ENCODE measurements at places on chromosomes 7 and 10.

DNA sequence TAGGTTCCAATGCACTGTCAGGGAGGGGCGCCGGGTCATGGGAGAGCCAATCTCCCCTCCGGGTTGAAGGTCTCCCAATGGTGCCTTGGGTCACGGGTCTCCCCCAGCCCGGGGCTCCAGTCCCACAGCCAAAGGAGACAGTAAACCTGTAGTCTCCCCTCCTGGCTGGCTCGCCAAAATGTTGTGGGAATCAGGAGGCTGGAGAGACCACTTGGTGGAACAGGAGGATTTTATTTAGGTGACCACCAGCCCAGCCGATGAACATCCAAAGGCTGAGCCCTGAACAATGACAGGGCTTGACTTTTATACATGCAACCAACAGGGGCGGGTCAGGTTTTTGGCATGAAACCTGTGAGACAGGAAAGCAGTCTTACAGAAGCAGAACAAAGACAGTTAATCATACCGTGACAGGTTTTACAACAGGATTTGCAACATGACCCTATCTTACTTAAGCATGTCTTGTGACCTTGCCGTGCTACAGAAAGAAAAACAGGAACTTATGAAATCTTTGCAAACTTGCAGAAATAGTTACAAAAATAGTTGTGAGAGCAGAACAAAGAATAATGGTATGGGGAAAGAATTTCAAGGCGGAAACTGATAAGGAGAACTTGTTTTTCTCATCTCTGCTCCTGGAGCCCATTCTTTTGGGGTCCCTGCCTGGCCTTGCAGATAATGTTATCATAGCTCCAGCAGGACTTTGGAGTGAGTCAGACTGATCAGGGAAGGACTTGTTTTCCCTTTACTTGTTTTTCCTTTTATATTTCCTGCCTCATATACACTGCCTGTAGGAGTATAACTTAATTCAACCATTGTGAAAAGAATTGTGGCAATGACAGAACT lies 7.1 kb downstream of the ERV3-1 start:
- no peak for DNase-seq

GRCh38 chr10:14608381-14609001 lies 166.2 kb downstream of the FAM107B start:
- DNase-seq, result no peak

GRCh38 chr10:25999295-25999981 lies 65.4 kb downstream of the MYO3A start:
- no peak for DNase-seq

DNA sequence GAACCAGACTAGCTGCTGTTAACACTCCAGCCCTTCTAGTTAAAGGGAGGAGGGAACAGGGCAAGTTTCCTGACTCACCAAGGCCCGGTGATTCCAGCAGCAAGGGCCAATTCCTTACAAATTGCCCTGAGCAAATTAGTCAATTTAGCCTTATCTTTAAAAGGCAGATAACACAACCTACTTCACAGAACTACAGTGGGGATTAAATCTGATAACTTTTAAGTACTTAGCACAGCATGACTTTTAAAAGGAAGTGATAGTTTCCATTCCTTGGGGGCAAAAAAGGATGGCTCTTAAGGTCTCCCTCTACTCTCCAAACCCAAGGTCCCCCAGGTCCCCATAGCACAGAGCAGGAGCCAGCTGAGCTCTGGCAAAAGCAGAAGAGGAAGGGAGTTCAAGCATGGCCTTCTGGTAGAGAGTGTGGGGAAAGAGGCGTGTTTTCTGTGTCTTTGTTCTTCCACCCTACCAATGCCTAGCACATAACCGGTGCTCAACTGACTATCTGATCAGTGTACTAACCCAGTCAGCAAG lies 4.0 kb downstream of the CDCA7L start:
- DNase-seq, result no peak

DNA sequence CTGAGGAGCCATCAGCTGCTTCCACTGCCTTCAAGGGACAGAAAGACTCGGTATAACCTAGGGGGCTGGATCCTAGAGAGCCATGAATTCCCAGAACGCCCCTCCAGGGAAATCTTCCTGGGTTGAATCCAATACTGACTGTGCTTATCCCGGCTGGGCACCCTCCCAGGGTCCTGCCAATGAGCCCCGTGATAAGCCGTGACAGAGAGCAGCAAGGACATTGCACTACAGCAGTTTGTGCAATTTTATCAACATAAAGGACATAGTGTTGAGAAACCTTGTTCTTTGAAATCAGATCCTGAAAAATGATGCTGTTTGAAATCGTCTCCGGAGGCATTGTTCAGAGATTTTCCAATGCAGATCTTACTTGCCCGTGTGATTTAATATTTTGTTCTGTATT lies 18.8 kb downstream of the AKR1B1 start:
- DNase-seq, result no peak

DNA sequence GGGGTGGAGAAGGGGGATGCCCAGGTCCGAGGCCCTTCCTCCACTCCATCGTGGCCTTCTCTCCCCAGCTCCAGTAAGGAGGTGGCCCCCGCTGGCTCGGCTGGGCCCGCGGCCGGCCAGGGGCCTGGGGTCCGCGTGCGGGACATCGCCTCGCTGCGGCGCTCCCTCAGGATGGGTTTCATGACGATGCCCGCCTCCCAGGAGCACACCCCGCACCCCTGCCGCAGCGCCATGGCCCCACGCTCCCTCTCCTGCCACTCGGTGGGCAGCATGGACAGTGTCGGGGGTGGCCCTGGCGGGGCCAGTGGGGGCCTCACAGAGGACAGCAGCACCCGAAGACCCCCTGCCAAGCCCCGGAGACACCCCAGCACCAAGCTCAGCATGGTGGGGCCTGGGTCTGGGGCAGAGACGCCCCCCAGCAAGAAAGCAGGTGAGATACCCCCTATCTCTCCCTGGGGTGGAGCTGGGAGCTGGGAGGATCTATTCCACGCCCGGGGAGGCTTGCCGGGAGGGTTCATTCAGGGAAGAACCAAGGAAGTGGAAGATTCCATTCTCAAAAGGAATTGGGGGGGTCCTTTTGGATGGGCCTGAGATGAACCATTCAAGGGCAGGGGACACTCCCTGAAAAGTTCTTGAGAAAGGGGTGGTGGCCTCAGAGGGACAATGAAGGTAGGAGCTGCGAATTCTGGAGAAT lies 3.2 kb downstream of the NYAP1 start:
- no peak for DNase-seq

- no peak for DNase-seq
Measured at GRCh38 chr10:35813219-35813618, 171.1 kb upstream of the FZD8 start.

- no peak for DNase-seq
Measured at GRCh38 chr7:21355406-21355874, 72.4 kb upstream of the SP4 start.

- no peak for DNase-seq
Measured at GRCh38 chr10:71392292-71392691, 4.4 kb upstream of the CDH23 start.

- no peak for DNase-seq
Measured at GRCh38 chr10:67763499-67764011, 67.6 kb upstream of the CTNNA3 start.

- DNase-seq, result no peak
Measured at GRCh38 chr10:28796606-28797512, 119.5 kb downstream of the BAMBI start.

DNA sequence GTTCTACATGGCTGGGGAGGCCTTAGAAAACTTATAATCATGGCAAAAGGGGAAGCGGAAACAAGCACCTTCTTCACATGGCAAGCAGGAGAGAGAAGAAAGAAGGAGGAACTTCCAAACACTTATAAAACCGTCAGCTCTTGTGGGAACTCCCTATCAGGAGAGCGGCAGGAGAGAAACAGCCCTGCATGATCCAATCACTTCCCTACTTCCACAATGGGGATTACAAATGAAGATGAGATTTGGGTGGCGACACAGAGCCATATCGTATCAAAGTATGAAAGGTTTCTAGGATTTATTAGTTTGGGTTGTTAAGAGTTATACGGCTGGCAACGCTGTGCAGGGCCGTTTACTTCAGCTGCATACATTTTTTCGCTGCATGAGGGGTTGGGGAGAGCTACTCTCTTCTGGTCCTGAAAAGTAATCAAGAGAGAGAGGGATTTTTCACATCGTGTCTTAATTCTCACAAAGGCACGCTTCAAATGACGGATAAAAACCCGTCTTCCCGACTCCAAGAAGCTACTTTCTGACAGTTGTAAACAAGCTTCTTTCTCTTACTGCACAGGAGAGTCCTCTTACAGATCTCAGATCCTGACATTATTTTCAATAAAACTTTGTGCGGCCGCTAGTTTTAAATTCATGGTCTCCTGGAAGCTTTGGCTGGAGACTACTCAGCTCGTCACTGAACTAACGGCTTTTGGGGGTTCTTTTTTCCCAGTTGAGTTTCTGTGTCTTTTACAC lies 751 bp upstream of the GTPBP10 start:
- DNase-seq, result no peak

DNA sequence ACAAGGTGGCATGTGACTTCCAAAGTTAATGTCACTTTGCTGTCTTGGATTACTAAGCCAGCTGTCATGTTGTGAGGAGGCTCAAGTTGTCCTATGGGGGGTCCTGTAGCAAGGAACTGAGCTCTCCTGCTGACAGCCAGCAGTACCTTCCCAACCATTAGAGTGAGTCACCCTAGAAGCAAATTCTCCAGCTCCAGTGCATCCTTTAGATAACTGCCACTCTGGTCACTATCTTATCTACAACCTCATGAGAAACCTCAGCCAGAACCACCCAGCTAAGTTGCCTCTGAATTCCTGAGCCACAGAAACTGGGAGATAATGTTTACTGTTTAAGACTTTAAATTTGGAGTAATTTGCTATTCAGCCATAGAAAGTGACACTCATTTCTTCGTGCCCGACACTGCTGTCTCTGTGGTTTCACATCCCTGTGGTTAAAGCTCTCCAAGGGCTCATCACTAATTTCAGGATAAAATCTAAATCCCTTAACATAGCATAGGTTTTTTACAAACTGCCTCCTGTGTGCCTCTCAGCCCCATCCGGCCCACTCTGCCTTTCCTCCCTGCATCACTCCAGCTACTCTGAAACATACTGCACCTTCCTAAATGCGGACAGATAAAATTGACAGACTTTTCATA lies 83.5 kb downstream of the PRR15 start:
- DNase-seq, result no peak

- DNase-seq, result no peak
Measured at GRCh38 chr10:60917331-60918280, 26.4 kb downstream of the RHOBTB1 start.

DNA sequence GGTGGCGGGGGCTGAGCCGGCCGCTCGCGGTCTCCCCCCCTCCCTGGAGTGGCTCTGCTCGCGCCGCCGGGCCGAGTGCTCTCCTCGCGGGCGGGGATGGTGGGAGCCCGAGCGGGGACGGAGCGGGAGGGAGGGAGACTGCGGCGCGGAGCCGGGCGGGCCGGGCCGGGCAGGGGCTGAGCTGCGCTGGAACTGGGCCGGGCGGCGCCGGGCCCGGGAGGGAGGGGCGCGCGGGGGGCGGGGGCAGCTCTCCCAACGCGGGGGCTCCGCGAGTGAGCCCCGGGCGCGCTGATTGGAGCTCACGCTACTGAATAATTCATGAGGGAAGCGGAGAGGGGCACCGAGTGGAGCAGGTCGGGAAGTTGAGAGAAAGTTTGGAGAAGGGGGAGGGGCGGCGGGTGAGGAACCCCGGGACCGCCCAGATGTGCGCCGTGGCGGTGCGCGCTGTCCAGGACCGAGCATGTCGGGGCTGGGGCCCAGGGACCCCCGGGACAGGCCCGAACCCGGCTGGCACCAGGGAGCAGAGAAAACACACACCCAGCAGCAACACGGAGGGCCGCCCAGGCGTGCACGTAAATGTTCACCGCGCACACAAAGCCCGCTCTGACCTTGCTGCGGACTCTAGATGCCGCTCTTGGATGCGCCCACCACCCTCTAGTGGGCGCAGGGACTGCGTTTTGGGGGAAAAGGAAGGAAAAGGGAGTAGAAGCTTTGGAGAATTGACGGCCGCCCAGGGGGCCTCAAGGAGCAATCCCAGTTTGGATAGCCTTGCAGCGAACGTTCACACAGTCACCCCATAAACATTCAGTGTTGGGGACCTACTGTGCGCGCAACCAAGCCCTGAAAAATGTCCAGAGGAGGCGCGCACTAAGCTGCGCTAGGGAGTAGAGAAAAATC lies at the start of gene EPHB4:
TSS of gene EPHB4 (minus strand) at position 194 of the 897 bp plus-strand sequence. CDS start 493 bp downstream, outside the sequence.
- no peak for DNase-seq

- DNase-seq, result no peak
Measured at GRCh38 chr7:15685358-15686294, 857 bp downstream of the MEOX2 start.

GRCh38 chr10:90396721-90397120 lies 461.1 kb downstream of the HTR7 start:
- no peak for DNase-seq

DNA sequence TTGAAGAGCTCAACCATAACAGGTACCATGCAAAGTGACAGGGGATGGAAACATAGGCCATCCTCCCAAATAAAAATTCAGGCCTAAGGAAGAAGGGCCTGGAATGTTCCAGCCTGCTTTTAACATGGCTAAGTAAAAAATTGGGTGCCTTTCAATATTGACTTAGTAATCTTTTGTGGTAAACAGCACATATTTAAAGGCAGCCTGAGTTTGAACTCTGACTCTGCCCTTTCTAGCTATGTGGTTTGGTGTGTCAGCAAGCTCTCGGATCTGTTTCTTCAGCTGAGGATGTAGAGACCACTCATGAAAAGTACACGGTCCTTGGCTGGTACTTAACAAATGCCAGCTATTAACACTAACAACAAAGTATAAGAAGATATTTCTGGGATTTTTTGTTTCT lies 191.8 kb upstream of the CDCA7L start:
- DNase-seq, result no peak

GRCh38 chr10:86693721-86694369 lies 25.5 kb downstream of the LDB3 start:
- DNase-seq, result no peak

DNA sequence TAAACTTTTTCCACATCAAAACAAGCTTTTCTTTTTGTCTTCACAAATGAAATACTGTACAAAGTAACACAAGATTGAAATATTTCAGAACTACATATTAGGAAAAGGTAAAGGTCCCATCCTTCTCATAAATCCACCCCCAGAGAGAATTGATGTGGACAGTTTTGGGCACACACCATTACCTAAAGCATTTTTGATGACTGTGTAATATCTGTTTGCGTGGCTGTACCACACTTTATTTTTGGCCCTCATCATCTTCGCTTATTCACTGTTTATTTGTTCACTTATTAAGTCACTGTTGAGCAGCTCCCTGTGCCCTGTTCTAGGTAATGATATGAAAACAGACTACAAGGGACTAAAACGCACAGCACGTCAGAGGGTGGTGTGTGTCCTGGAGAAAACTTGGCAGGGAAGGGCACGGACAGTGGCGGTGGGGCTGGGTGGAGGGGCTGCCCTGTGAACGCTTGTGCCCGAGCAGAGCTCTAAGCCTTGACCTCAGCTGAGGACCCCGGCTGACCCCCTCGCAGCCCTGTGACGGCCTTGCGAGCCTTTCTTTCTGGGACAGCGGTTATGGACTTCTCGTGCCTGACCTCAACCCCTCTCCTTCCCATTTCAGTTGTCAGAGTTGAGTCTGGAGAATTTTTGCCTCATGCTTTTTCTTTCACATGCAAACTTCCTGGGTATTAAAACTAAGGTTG lies 241.3 kb downstream of the EMX2 start:
- DNase-seq, result no peak

Measured in NCI-H1436 treated with DMSO at 0.1 percent for 48 hours (cell line).